ENCODE measurements at places on chromosomes 3 and 15.

DNA sequence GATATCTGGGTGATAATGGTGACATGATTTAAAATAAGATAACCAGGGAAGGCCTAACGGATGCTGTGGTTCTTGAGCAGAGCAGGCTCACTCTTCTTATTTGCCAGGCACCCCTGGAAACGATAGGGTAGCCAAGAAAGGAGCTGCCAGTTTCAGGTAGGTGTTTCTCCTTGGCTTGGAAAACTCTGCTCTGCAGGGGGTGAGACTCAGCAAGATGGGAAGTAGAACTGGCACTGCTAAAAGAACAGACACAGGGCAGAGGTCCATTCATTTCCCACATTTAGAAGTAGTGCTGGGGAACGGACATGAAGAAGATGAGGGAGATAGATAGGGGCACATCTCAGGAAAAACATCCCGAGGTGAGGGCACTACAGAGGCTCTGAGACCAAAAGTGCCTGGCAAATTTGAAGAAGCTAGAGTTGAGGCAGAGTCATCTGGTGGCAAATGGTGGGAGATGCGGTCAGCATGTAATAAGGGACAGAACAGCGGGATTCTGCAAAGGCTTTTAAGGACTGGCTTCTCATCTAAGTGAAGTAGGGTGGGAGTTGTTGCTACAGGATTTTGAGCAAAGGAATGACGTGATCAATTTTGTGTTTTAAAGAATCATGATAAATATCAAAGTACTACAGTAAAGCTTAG lies 323.4 kb upstream of the PLSCR5 start:
- DNase-seq: no peak

GRCh38 chr15:71440489-71441110 lies 325.3 kb downstream of the THSD4 start:
- peak; percentile 61 for DNase-seq

DNA sequence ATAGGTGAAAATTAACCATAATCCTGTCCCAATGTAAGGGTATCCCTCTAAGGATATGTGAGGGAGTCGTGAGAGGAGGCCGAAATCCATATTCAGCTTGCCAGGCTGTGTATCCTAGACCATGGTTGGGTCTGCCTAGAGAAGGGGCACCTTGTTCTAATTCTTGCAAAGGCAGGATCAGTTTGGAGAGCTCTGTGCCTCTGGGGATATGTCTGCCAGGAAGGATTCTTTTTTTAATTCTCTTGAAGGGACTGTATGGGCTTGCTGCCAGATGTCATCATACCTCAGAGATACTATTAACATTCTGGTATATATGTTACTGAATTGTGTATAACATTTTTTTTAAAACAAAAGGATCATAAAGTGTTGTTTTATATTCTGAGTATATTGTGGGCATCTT lies 2.4 kb downstream of the ATP1B3 start:
- peak; percentile 86 for DNase-seq

DNA sequence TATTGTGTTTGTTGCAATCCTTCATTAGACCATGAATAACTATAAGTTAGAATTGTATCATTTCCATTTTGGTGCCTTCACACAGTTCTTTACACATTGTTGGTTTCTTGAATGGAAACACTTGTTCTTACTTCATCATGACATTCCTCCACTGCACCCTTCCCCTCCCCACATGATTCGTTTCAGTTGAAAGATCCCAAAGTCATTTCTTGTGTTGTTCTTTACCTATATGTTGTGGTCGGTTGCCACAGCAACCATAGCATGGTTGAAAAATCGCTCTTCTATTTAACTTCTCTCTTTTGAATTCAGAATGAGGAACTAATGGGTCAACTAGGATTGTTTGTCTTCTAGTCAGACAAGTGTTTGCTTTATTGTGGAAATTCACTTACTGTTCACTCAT lies 103.3 kb downstream of the IL1RAP start:
- no peak for DNase-seq

- no peak for DNase-seq
Measured at GRCh38 chr3:98797905-98798304, 34.8 kb downstream of the ST3GAL6 start.

GRCh38 chr15:71532994-71533393 lies 277.4 kb upstream of the NR2E3 start:
- DNase-seq: peak; percentile 2

GRCh38 chr15:69398491-69398891 lies 15.7 kb upstream of the KIF23 start:
- no peak for DNase-seq

DNA sequence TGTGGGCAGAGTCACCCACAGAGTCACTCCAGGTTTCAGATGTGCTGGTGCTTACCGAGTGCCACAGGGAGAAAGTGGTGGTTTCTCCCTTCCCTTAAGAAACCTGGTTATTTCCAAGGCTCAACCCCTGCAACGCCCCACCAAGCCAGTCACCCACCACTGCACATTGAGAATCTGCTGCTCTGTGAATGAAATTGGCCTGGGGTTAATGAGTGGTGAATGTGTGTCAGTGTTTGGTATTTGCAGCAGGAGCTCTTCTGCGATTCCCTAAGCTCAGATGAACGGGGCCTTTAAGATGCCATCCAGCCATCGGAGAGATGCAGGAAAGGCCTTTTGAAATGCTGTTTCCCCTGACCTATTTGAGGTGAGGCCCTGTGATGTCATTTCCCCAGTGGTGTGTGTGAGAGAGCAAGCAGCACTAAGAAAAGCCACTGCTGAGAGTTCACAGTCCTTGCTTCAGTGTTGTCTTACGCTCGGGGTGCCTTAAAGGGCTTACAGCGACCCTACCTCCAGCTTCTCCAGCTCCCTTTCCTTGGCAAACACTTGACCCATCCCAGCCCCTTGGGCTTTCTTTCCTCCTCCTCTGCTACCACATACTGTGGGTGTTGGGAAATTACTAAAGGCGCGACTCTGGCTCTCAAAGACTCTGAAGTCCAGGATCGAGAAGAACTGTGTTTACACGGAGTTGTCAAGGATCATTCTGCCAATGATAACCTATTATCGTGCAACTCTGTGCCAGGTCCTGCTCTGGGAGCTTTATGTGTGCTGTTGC lies 68.9 kb downstream of the SMAD3 start:
- no peak for DNase-seq

GRCh38 chr15:29348336-29348914 lies 78.8 kb upstream of the NSMCE3 start:
- DNase-seq: no peak

DNA sequence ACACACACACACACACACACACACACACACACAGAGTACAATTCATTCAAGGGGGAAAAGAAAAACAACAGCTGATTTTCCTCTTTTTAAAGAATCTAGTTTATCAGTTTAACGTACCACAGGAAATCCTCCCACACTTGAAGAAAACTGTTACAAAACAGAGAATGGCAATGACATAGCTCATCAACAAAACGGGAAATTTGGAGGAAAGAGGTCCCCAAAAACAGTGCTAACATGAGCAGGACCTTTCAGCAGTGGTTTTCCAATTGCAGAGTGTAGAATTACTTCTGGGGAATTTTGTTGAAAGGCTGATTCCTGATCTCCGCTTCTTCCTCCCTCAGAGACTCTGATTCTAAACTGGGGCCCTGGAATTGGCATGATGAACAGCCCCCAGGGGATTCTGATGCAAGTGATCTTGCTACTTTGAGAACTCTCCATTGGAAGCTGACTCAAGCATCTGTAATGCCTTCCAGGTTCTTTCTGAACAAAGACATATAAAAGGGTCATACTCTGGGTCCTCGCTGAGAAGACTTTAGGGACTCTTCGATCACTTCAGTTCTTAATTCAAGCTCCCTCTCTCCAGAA lies 442.6 kb upstream of the PROK2 start:
- DNase-seq: no peak

DNA sequence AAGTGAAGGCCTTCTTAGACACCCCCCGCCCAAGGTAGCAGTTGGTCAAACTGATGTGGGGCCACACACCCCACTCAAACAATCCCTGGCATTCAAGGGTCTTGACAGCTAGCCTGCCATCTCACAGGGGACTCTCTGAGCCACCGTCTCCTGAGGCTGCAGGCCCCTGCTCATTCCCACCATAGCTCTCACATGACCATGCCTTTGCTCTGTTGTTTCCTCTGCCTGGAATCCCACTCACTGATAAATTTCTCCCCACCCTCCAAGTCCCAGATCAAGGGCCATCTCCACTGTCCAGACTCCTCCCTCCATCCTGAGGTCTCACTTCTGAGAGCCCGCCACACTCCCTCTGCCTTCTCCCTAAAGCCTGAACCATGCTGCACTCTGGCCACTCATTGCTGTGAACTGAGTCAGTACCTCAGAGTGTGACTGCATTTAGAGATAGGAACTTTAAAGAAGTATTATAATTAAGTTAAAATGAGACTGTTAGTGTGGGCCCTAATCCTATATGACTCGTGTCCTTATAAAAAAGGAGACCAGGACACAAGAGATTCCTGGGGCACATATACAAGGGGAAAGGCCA lies 10.0 kb downstream of the WNT7A start:
- no peak for DNase-seq

DNA sequence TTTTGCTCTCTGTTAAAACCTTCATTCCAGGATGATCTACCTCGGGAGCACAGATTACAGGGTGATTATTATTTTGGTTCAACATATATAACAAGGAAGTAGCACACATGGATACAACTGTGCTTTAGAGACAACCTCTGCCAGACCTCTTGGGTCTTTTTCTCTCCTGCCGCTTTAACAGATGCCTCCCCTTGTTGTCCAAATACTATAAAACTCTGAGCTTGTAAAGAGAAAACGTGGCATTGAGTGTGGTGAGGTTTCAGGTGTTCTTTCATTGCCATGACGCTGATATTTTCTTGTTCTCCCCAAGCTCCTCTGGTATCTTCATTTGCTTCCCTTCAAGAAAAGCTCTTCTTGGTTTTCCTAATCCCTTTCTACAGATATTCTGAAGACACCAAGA lies 29.0 kb downstream of the BCL2L10 start:
- no peak for DNase-seq

DNA sequence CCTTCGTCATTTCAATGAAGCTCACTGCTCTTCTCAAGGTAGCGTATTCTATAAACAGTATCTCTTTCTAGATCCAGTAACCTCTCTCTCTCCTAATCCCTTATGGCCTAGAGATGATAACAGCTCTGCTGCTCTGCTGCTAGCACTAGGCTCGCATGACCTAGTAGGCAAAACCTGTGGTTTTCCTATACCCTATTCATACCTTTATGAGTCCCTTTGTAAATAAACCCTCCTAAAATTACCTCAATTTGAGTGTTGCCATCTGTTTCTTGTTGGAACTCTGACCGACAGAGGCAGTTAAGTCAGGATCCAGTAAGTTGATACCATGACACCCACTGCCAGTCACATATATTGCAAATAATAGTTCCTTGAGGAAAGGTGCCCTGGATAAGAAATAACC lies 7.3 kb downstream of the CCDC14 start:
- DNase-seq: no peak

DNA sequence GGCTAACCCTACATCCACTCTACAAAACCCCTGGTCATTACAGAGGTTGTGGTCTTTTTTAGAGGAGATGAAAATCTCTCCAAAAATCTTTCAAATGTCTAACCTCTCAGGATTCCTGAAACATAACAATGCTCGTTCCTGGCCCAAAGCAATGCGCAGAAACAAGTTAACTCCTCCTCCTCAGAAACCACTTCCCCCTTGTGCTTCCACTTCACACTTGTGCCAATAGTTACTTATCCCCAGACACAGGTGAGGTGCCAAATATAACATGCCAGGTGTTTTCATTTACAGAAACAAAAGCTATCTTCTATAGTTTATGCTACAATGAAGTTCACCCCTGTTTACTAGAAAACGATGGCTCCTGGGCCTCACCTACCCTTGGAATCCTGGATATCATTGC lies 6.2 kb downstream of the NDUFAF1 start:
- no peak for DNase-seq

- no peak for DNase-seq
Measured at GRCh38 chr3:131193641-131194238, 167.1 kb downstream of the NEK11 start.

DNA sequence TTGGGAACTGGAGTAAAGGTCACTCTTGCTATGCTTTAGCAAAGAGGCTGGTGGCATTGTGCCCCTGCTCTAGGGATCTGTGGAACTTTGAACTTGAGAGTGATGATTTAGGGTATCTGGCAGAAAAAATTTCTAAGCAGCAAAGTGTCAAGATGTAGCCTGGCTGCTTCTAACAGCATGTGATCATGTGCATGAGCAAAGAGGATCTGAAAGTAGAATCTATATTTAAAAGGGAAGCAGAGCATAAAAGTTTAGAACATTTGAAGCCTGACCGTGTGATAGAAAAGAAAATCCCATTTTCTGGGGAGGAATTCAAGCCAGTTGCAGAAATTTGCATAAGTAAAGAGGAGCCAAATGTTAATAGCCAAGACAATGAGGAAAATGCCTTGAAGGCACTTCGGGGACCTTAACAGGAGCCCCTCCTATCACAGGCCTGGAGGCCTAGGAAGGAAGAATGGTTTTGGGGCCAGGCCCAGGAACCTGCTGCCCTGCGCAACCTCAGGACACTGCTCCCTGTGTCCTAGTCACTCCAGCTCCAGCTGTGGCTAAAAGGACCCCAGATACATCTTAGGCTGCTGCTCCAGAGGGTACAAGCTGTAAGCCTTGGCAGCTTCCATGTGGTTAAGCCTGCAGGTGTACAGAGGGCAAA lies 212.2 kb upstream of the LINGO1 start:
- no peak for DNase-seq

- DNase-seq: no peak
Measured at GRCh38 chr3:58408906-58409305, 24.7 kb downstream of the PDHB start.

DNA sequence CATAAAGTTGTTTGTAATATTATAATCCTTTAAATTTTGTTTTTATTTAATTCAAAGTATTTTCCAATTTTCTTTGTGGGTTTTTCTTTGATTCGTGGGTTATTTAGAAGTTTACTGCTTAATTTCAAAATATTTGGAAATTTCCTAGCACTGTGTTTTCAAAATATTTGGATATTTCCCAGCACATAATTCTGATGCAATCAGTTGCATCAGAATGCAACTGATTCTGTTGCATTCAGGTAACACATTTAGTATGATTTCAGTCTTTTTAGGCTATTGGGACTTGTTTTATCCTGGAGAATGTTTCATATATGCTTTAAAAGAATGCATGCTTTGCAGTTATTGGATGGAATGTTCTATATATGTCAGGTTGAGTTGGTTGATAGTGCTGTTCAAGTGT lies 18.2 kb upstream of the PRR23C start:
- no peak for DNase-seq

DNA sequence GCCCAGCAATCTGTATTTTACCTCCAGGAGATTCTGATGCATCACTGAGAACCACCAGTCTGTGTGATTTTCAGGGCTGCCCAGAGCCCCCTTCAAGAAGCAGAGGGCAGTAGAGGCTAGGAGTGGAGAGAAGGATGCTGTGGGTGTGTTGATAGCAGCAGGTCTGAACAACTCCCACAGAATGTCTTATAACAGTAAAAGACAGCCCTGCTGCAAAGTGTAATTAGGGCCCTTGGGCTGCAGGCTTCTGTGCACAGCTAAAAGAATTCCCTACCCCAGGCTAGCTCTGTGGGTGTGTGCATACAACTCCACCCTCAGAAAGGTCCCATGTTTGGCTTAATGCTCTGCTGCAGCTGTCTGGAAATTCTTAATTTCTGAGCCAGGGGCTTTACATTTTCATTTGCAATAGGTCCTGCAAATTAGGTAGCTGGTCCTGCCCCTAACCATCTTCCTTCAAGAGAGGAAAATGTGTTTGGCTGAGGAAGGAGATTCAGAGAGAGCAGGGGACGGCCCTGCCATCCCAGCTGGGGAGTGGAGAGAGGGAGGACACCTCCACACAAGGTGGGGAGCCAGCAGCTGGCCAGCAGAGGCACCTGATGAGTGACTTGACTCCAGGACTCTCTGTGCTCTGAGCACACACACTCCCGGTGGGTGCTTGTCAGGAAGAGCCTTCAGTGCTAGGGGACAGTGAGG lies 43.2 kb upstream of the RAB6B start:
- DNase-seq: no peak

- no peak for DNase-seq
Measured at GRCh38 chr15:57824186-57824585, 117.7 kb downstream of the POLR2M start.

Measured in SK-N-MC (cell line).